A549 treated with Hydrocortisone at 1 μM for 4 hours (cell line): ENCODE measurements at places on chromosomes 13 and 19. TPM values are rescaled to one million over a fixed set of nuclear protein-coding genes. Genes with fewer than 3 reads are reported as not detected.

TBXA2R gene
- total RNA-seq = 0.86 to 1.5 TPM (median 1.0 TPM) in 5 replicates

MYBPC2 gene
- total RNA-seq = 0.02 TPM in 1 of 5 replicates, not detected in the others

RNASEH2A gene
- 33.2 to 47.5 TPM (median 44.6 TPM) in 5 replicates for total RNA-seq

PALM3 gene
- total RNA-seq = 1.6 to 2.3 TPM (median 2.0 TPM) in 5 replicates

PLIN5 gene
- 0.06 to 0.20 TPM (median 0.12 TPM) in 5 replicates for total RNA-seq

SMIM44 gene
- not detected in 5 replicates for total RNA-seq

ETV2 gene
- total RNA-seq = 1.5 to 3.3 TPM (median 2.9 TPM) in 5 replicates

KASH5 gene
- 0.12 TPM in 1 of 5 replicates, not detected in the others for total RNA-seq

LIN7B gene
- total RNA-seq = 4.7 to 7.9 TPM (median 6.9 TPM) in 5 replicates

TMEM255B gene
- total RNA-seq = 0.54 to 1.0 TPM (median 0.87 TPM) in 5 replicates

FGF14 gene
- total RNA-seq = not detected in 5 replicates

BEST2 gene
- 2.0 to 2.9 TPM (median 2.3 TPM) in 5 replicates for total RNA-seq

RNF113B gene
- total RNA-seq = not detected in 5 replicates

SIGLEC5 gene
- not detected in 5 replicates for total RNA-seq

PEG3 gene
- not detected in 5 replicates for total RNA-seq

ZBTB7A gene
- 16.5 to 23.8 TPM (median 21.8 TPM) in 5 replicates for total RNA-seq

UNC13A gene
- 0.93 to 1.5 TPM (median 1.3 TPM) in 5 replicates for total RNA-seq

ZNF578 gene
- total RNA-seq = not detected in 5 replicates

OR10H2 gene
- total RNA-seq = not detected in 5 replicates

TLE6 gene
- total RNA-seq = 3.5 to 5.9 TPM (median 4.5 TPM) in 5 replicates

EML2 gene
- 21.5 to 28.3 TPM (median 26.4 TPM) in 5 replicates for total RNA-seq

ESD gene
- 80.5 to 96.5 TPM (median 87.0 TPM) in 5 replicates for total RNA-seq
